ENCODE measurements at places on chromosomes 13 and 19.

DNA sequence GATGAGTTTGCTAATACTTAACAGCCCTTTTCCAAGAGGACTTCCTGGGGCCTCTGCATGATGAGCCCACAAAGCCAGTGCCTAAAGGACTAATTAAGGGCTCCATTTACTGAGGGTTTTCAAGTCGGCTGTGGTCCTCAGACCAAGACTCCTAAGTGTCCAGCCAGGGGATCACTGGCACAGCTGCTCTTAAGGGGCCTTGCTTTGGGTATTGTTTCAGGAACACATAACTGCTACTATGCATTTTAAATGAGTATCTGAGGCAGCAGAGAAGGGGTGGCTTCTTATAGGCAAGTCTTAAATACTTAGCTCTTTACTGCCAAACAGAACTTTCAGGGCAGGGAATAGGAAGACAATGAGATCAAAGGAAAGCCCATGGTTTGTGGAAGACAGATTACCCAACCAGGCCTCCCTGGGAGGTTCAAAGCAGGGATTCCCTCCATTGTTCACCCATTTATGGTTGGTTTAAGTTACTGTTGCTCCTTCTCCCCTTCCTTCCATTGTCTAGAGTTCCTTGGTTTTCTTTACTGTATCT, 61.9 kb downstream of the TNFRSF19 start:
- DNase-seq = no peak

GRCh38 chr13:108755083-108755482, 125.7 kb downstream of the MYO16 start:
- no peak for DNase-seq

DNA sequence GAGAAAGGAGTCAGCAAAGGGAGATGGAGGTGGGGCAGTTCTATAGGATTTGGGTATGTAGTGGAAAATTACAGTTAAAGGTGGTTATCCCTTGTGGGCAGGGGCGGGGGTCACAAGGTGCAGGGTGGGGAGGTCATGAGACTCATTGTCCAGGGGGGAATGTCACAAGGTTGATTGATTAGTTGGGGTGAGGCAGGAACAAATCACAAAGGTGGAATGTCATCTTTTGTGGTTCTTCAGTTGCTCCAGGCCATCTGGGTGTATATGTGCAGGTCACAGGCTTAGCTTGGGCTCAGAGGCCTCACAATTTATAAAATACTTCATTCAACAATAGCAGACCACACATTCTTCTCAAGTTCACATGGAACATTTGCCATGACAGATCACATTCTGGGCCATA, 109.6 kb downstream of the ATP11A start:
- DNase-seq = no peak

DNA sequence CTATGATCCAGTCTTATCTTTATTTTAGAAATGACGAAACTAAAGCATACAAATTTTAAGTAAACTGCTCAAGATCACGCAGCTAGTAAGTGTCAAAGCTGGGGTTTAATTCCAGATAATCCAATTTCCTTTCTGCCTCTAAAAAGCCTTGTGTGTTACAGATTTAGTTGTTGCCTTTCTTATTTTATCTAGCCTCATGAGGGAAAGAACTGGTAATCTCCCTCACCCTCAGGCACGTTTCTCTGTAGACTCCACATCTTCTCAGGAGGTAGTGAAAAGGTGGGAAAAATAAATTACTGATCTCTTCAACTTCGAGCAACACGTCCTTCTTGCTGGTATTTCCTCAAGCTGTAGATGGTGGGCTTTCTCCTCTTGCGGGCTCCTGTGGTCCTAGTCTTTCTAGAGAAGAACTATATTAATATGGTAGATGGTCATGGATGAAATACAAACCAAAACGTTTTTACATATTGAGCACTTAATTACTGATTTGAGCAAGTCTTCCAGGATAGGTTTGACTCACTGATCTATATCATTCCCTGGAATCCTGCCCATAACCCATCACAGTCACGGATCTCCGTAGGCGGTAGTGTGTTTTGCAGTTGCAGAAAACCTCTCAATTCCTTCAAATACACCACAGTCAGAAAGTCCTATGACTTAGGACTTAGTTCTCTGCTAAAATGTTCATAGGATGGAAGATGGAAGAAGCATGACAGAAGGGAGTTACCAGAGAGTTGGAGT, 519.5 kb downstream of the DCT start:
- DNase-seq = no peak

DNA sequence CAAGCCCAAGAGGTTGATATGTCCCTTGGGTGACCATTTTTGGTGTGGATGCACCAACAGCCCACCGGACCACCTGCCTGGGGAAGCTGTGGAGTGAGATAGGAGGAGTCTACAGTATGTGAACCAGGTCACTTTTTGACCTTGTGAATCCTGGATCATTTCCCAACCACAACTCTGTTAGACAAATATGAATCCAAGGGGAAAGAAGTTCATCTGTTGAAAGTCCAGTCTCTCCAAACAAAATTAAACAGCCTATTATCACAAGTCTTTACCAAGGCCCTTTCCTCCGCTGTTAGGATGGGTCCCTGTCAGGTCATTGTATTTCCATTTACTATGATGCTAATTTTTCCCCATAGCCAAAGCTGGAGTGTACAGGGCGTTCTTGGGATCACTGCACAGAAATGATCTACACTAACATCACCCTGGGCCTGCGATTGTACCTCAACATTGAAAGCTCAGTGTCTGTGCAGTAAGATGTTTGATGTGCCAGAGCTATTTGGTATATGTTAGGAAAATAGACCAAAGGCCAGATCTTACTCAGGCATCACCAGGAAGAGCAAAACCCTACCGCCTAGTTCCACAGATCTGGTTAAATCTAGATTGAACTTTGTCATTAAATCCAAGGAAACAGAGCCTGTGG, 117.1 kb downstream of the STARD13 start:
- DNase-seq = no peak

DNA sequence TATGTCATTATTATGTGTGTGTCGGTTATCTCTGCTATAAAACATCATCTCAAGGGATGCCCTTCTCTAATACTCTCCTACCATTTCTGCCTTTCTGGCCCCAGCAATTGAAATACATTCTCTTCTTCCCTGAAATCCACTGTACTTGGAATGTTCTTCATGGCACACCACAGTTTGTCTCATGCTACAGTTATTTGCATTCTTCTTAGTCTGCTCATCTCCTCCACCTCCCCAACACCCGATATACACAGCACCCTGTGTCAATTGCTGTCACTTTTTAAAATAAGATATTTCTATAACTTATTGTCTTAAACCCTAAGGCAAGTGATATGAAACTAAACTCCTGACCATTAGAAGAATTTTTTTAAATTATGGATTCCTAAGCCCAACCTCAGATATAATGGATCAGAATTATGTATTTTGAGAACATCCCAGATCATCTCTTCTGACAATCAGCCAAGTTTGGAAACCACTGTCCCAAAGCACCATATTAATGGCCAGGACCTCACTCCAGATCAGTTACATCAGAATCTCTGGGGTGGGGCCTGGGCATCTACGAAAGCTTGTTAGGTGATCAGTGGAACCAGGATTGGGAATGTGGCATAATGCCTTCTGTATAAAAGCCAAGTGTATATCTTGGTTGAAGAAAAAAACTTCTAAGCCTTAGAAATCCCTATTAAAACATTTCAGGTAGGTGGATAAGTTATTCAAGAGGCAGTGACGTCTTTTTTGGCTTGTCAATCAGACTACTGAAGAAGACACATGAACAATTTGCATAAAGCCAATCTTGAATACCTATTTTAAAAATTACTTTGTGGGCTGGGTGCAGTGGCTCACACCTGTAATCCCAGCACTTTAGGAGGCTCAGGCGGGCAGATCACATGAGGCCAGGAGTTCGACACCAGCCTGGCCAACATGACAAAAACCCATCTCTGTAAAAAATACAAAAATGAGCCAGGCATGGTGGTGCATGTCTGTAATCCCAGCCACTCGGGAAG, 30.0 kb upstream of the KBTBD7 start:
- DNase-seq = no peak

GRCh38 chr19:47111006-47111621, 2.5 kb downstream of the ZC3H4 start:
- peak; percentile 29 for DNase-seq

DNA sequence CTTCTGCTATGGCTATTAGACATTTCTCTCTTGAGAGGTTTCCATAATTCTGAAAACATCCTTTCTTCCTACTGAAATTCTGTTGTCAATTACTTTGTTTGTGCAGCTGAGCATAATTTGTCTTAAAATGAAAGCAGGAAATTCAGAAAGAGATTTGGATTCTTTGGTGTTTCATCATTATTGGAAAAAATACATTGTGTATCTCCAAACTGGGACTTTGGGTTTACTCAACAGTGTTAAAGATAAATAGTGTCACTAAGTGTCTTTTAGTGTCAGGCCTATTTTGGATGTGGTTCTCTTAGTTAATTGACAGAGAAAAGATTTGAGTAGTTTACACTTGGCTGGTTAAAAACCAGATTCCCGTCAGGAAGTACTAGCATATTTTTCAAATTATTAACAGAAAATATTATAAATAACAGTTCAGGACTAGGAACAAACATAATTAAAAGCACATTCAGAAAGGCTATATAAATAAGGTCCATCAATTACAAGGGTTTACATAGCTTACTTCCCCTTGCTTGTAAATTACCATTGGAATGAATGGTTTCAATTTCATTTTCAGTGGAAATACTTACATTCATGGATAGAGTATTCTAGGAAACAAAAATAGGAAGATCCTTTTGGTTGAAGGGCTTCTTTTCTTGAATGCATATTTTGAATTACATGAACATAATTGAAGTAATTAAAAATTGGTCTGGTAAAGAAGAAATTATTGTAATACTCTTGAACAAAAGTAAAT, 483.1 kb downstream of the GPC6 start:
- DNase-seq = no peak

DNA sequence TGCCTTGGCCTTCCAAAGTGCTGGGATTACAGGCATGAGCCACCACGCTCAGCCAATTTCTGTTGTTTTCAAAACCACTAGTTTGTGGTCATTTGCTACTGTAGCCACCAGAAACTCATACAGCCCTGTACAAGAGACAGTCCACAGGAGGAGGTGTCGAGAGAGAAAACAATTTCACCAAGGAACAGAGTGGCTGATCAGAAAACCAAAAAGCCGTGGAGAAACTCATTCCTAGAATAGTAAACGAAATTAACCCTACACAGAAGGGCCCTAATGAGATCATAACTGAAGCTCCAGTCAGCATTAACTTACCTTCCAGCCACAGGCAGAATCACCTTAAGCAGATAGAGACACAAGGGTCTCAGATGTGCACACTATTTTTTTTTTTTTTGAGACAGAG, 3.8 kb upstream of the CCDC124 start:
- DNase-seq = no peak

GRCh38 chr19:17450264-17451075, 2.0 kb upstream of the TMEM221 start:
- DNase-seq = peak; percentile 35

GRCh38 chr19:30091456-30091855, 149.4 kb downstream of the URI1 start:
- no peak for DNase-seq

DNA sequence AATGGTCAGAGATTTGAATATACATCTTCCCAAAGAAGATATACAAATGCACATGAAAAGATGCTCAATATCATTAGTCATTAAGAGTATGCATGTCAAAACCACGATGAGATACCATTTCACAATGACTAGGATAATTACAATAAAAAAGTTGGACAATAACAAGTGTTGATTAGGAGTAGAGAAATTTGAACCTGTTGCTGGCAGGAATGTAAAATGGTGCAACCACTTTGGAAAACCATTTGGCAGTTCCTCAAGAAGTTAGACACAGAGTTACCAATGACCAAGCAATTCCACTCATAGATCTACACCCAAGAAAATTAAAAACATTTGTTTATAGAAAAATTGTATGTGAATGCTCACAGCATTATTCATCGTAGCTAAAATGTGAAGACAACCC, 33.2 kb upstream of the STARD13 start:
- no peak for DNase-seq

GRCh38 chr19:16076958-16077611, 790 bp downstream of the TPM4 start:
- DNase-seq = no peak

- no peak for DNase-seq
These were observed 625 bp downstream of the FBXL12 start for GRCh38 chr19:9818175-9818733.

- DNase-seq = no peak
These were observed 66.9 kb upstream of the CACNA1A start for GRCh38 chr19:13573056-13573667.

DNA sequence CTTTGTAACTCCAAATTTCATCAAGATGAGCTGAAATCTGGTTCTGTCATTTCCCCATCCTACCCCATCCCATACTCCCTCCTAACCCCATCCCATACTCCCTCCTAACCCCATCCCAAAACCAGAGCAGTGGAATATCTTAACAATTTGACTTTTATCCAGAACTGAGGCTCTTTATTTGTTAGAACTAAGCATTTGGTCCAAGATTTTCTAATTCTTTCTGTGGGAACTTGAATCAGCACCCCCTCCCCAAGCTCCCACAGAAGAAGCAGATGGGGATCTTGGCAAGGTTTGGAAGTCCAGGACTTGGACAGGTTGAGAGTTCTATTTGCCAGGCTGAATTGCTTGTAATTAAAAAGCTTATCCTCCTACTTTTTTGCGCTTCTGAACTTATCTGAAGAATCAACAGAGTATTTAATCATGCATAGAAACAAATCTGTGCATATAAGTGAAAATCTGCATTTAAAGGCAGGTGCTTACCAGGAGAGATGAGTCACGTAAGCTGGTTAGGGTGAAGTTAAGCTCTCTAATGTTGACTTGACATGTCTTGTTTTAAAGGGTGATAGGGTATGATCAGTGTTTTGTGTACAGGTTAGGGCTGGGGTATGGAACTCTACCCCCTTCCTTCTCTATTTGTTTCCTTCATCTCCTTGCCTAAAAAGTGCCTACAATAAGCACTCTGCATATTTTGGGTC, 111.1 kb downstream of the COG6 start:
- no peak for DNase-seq

- DNase-seq = no peak
These were observed 17.6 kb upstream of the NALCN start for GRCh38 chr13:101433895-101434294.

GRCh38 chr19:34957830-34958751, 5.9 kb downstream of the ZNF792 start:
- no peak for DNase-seq

DNA sequence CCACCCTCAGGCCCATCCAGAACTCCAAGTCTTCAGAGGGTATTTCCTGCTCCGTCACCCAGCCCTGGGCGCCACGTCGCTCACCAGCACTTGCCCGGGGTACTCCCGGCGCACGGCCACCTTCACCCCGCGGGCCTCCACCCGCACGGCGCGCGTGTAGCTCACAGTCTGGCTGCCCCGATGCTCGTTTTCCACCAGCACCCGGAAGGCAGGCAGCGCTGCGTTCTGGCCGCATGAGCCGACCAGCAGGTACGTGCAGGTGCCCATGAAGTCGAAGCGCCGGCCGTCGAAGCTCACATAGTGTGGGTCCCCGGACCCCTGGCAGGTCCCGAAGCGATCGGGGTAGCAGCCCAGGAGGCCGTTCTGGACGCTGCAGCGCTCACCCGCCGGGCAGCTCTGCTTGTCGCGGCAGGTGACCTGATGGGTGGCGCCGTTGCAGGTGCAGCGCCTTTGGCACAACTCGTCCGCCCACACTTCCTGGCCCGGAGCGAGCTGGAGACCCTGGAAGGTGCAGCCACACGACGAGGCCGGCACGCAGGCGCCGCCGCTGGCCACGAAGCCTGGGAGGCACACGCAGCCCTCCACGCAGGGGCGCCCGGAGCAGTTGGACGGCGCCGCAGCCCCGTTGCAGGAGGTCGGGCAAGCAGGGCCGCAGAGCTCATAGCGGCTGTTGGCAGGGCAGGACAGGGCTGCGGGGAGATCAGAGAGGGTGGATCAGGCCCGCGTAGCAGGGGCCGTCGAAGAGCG, 19.2 kb downstream of the FCGBP start:
- DNase-seq = no peak

- no peak for DNase-seq
These were observed 7.0 kb upstream of the PVR start for GRCh38 chr19:44636439-44637389.

Measured in activated T-cell treated with anti-CD3 and anti-CD28 coated beads for 4 hours (primary cell).